Gastroesophageal sphincter (tissue), 4 donors: ENCODE measurements at places on chromosomes 13 and 19.

GRCh38 chr13:42751693-42752092, 29.7 kb upstream of the FAM216B start:
- H3K4me1 ChIP-seq: no peaks in the 10 kb centered on the region
- H3K36me3 ChIP-seq: no peaks in the 10 kb centered on the region
- ATAC-seq: no peak
- H3K27me3 ChIP-seq: no peaks in the 10 kb centered on the region
- no peak overlapping the region for H3K4me3 ChIP-seq
- H3K27ac ChIP-seq: no peak overlapping the region

DNA sequence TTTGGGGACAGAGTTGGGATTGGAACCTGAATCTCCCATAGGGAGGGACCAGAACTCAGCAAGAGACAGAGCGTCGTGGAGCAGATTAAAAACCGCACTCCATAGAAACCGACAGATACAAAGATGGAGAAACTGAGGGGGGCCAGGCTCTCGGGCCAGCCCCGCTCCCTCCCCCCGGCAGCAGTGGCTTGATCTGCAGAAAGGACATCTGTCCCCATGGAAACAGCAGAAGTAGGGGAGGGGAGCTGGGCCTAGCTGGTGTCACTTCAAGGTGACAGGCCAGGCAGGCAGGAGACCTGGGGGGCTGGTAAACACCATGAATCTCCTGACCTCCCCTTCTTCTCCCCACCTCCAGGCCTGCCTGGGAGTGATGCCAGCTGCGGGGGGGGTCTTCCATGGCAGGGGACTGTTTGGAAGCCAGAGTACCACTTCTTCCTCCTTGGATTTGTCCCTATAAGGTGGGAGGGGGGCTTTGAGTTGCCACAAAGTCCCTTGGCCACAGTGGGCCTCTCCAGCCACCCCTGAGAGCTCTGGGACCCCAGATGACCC, 10.9 kb downstream of the TMIGD2 start:
- no peaks in the 10 kb centered on the region for H3K36me3 ChIP-seq
- ATAC-seq: no peak
- no peaks in the 10 kb centered on the region for H3K4me1 ChIP-seq
- H3K4me3 ChIP-seq: no peak overlapping the region
- peaks cover 77% of the 10 kb centered on the region for H3K27me3 ChIP-seq

DNA sequence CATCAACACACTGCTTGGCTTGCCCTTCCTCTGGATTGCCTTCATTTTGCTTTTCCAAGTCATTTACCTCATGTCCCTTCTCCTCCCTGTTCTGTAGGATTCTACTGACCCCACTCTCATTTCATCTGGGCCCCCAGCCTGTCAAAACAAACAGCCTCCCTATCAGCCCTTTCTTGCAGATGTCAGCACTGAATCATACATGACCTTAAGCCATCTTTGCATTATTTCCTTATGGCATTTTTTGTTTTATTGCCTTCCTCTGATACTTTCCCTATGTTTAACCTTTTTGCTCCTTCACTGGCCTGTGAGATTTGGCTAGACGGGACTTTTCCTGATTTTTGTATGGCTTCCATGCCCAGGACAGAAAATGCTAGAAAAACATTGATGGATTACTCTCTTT, 8.7 kb downstream of the LRCH1 start:
- H3K36me3 ChIP-seq: no peaks in the 10 kb centered on the region
- no peak for ATAC-seq
- H3K4me3 ChIP-seq: no peak overlapping the region
- peaks cover 82% of the 10 kb centered on the region for H3K4me1 ChIP-seq

DNA sequence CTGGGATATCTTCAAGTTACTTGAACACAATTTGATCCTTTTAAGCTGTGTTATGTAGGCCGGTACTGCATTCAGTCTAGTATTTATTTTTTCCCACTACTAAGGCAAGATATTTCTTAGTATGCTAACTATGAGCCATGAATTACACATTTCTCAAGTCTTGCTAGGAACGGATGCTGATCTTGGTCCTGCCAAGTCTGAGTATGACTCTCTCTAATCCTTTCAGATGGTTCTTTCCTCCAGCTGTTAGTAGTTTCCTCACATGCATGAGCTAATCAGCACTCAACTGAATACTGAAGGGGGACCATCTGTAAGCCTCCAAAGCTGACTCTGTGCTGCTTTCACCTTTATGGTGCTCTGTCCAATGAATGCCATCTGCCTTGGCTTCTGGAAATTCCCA, 460.3 kb downstream of the KCTD12 start:
- no peak overlapping the region for H3K4me3 ChIP-seq
- H3K4me1 ChIP-seq: no peaks in the 10 kb centered on the region
- H3K36me3 ChIP-seq: no peaks in the 10 kb centered on the region
- ATAC-seq: peak; percentile 87
- H3K27ac ChIP-seq: no peak overlapping the region

GRCh38 chr19:13872695-13873389, 4.1 kb upstream of the NANOS3 start:
- H3K27me3 ChIP-seq: peaks cover 16% of the 10 kb centered on the region
- peak overlapping the region; percentile 48 for H3K4me3 ChIP-seq
- no peak overlapping the region for H3K27ac ChIP-seq
- H3K36me3 ChIP-seq: no peaks in the 10 kb centered on the region
- H3K4me1 ChIP-seq: no peaks in the 10 kb centered on the region

DNA sequence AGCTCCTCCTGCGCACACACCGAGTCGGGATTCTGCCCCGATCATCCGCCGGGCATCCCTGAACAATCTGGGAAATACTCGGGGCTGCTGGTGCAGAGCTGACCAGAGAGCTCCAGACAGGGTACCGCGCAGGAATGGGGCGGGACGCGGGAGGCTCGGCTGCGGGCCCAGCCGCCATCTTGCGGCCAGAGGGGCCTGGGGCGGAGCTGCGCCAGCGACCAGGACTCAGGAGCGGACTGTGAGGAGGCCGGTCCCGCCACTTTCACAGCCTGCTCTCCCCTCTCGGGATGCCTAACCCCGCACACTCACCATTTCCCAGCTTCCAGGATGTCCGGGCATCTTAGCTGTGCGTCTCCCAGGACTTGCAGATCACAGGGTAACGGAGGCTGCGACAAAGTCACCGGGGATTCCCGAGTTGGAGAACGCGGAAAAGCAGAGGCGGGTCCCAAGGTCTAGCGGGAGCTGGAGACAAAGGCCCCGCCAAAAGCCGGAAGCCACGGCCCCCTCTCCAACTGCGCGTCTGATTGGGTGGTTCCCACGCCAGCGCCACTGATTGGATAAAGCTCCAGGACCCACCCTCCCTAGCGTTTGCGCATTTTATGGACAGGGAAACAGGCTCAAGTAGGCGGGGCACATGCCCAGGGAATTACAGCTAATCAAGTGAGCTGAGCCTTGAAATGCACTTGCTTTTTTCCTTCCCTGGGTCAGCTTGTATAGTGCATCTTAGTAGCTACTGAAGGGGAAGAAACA, 15.8 kb upstream of the ZNF43 start:
- no peaks in the 10 kb centered on the region for H3K27me3 ChIP-seq
- H3K36me3 ChIP-seq: peaks cover 23% of the 10 kb centered on the region
- peaks cover 7% of the 10 kb centered on the region for H3K4me1 ChIP-seq
- H3K27ac ChIP-seq: peak overlapping the region; percentile 90
- peak overlapping the region; percentile 60 for H3K4me3 ChIP-seq

GRCh38 chr19:2815191-2815614, 4.5 kb upstream of the ZNF554 start:
- no peak for ATAC-seq
- no peak overlapping the region for H3K27ac ChIP-seq
- H3K36me3 ChIP-seq: no peaks in the 10 kb centered on the region
- H3K4me1 ChIP-seq: no peaks in the 10 kb centered on the region
- no peaks in the 10 kb centered on the region for H3K27me3 ChIP-seq
- H3K4me3 ChIP-seq: no peak overlapping the region
